ENCODE measurements at places on chromosomes 1 and 21. TPM values are rescaled to one million over a fixed set of nuclear protein-coding genes. Genes with fewer than 3 reads are reported as not detected.

KDF1 gene
- not detected for total RNA-seq

RNU1-4 gene
- total RNA-seq, result 1,968 TPM

HIVEP3 gene
- total RNA-seq, result 0.70 TPM

COX20 gene
- total RNA-seq, result 26.3 TPM

TTF2 gene
- total RNA-seq, result 133 TPM
